Hematopoietic multipotent progenitor cell treated with erythropoietin and hydrocortisone succinate and interleukin-3 and kit ligand, for 17 days (in vitro differentiated cells): ENCODE measurements at places on chromosomes 13 and 19.

GRCh38 chr19:36151144-36152018 is 866 bp downstream of the COX7A1 start:
- DNase-seq: no peak

DNA sequence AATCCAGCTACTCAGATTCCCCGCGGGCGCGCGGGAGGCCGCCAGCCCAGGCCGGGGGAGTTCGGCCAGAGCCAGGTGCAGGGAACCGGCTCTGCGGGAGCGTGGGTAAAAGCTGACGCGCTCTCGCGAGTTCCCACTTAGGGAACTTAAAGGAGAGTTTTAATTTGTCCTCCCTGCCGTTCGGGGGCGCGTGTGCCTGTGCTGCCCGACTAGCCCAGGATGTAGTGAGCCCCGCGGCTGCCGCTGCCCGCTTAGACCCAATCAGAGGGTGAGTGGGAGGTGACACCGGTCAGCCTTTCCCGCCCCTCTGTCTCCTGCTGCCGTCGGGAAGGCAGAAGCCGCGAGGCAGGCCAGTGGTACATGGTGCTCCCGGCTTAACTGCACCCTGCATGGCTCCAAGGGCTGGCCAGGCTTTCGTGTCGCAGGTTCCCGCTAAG is 36.0 kb upstream of the NEK3 start:
- DNase-seq: peak; percentile 24

GRCh38 chr19:46616631-46617322 is 8.1 kb downstream of the PTGIR start:
- no peak for DNase-seq

DNA sequence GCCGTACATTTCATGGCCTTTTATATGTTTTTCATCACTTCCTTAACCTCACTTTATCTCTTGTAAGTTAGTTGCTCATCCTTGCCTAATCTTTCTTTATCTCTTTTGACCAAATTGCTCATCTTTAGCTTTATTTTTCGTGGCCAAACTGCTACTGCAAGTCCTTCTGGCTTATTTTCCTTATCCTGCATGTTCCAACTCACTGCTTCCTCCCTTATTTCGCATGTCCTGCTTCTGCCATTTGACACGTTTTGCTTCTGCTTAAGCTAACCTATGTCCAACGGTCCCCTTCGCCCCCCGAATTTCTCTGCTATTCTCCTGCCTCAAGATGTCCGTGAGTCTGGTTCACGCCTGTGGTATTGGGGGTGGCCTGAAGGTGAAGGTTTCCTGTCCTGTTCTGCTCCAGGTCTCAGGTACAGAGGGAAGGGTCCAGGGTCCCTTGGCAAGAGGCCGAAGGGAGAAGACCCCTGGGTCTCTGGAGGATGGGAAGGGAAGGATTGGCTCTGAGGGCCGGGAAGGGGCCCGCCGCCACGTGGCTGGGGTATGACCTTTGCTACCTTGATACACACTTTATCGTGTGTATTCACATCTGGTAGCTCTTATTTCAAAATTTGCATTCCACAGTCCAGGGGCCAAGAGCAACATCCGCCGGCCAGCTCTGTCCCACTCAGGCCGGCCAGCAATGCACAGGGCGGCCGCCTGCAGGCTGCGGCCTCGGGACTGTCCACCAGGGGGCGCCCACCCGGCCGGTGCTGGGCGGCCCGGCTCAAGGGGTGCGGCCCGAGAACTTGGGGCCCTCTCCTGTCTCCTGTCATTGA is 2.9 kb upstream of the C19orf85 start:
- DNase-seq: peak; percentile 80

- no peak for DNase-seq
These were observed 15.1 kb downstream of the SLC25A30 start for GRCh38 chr13:45403081-45403480.

- no peak for DNase-seq
These were observed 6.3 kb downstream of the ARHGAP45 start for GRCh38 chr19:1073063-1073955.

DNA sequence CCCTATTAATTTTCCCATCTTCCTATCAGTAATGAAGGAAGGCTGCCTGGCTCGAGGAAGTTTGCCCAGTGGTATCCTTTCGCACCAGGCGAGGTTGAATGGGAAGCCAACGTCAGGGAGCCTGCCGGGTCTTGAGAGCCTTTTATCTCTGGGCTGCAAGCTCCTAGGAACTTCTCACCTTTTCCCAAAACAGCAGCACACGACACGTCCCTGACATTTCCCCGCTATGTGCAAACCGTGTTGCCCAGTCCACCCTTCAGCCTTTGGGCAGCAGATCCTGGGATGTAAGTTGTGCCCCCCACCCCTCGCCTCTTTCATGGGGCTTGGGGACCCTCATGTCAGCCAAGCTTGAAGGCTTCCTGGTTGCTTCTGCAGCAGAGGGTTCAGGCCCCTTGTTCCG is 179.1 kb downstream of the ZNF536 start:
- DNase-seq: no peak

DNA sequence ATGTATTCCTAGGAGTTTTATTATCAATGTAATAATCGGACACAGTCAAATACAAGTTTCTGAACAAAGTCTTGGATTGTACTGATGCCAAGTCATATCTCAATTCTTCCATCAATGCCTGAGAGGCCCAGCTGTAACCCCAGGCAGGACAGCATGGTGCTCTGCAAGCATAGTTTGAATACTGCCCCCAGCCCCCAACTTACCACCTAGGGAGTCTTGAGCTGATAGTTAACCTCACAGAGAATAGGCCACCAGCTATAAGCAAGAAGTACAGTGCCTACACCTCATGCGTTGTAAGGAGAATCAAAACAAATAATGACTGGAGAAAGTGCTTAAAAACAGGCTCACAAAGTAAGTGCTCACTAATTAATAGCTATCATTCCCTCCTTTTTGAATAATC is 2.7 kb downstream of the PROSER1 start:
- DNase-seq: peak; percentile 11

- no peak for DNase-seq
These were observed 80.4 kb downstream of the HSPH1 start for GRCh38 chr13:31081316-31081715.

- no peak for DNase-seq
These were observed 257.2 kb downstream of the DIAPH3 start for GRCh38 chr13:59906413-59907049.

GRCh38 chr19:48907671-48908070 is 7.6 kb downstream of the NUCB1 start:
- DNase-seq: no peak

DNA sequence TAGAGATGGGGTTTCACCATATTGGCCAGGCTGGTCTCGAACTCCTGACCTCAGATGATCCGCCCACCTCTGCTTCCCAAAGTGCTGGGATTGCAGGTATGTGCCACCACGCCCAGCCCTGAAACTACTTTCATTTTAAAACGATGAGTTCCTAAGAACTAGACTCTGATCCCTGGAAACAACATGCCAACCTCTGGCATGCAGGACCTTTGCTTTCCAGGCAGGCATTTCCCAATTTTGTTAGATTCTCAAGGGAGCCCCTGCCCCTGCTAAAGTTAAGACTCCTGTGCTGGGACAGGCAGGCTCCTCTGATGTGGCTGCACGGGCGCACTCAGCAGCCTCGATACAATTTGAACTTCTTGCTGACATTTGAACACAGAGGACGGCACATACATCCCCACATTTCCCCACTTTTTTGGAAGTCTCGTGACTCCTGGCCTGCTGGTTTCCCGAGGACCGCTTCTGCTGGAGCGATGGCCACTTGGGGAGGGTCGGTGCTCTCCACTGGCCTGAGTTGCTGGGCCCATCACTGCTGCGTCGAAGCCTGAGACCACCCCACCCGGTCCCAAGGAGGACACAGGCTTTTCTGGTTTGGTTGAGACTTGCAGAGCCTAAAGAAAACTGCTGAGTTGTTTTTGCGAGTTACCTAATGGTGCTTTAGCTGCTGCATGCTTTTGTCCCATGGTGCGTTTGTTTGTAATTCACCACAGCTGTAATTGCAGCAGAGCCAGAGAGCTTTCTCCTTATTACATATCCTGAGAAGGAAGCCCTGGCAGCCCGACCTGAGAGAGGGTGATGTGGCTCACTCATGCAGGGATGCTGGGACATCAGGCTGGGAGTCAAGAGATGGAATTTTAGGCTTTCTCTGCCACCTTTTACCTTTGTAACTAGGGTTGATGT is 8.2 kb downstream of the ATP11A start:
- DNase-seq: no peak

DNA sequence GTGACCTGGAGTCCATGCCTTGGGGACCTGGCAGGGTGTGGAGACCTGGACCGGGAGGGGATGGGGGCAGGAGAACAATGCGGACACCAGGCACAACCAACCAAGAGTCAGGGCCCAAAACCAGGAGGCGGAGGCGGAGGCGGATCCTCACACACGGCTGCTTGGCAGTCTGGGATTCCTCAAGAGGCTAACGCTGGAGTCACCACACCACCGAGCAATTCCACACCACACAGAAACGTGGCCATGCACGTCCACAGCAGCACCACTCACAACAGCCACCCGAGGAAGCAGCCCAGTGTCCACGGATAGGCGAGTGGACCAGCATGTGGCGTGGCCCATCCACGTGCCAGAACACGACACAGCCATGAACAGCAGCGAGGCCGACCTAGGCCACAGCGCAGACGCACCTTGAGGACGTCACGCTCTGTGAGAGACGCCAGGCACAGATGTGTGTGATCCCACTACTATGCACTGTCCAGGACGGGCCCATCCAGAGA is 17.7 kb downstream of the SBNO2 start:
- DNase-seq: no peak

DNA sequence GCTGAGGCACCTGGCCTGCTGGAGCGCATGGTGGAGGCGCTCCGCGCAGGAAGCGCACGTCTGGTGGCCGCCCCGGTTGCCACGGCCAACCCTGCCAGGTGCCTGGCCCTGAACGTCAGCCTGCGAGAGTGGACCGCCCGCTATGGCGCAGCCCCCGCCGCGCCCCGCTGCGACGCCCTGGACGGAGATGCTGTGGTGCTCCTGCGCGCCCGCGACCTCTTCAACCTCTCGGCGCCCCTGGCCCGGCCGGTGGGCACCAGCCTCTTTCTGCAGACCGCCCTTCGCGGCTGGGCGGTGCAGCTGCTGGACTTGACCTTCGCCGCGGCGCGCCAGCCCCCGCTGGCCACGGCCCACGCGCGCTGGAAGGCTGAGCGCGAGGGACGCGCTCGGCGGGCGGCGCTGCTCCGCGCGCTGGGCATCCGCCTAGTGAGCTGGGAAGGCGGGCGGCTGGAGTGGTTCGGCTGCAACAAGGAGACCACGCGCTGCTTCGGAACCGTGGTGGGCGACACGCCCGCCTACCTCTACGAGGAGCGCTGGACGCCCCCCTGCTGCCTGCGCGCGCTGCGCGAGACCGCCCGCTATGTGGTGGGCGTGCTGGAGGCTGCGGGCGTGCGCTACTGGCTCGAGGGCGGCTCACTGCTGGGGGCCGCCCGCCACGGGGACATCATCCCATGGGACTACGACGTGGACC is 9.7 kb upstream of the STRN4 start:
- no peak for DNase-seq

DNA sequence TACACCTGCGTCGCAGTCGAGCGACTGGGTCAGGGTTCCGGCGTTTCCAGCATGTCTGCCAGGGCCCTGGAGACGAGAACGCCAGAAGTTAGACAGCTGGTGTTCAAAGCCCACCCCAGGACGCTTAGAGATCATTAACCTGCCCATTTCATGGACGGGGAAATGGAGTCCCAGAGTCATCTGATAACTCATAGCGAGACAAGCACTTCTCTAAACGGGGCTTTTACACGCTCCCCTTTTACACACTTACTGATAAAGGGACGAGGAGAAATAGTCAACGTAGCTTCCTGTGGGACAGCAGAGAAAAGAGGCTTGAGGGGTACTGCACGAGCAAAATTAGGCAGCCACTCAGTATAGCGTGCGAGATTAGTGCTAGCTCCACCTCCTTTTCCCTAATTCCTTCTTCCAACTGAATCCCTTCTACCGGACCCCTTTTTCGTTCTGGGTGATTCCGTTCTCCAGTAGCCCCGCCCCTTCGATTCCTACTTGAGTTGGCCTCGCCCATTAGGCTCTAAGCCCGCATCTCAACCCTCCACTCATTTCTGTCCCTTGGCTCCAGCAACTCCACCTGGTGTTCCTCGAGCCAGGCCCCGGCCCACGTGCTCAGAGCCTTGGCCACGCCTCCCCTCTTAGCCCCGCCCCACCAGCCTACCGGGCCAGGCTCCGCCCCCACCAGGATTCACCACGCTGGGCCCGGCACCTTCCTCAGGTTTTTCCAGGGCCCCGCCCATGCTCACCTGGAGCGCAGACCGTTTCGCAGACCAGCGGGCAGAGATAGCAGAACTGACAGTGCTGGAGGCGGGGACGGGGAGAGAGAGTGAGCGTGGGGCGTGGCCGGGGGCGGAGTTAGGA is 3.7 kb downstream of the HRC start:
- DNase-seq: peak; percentile 48

GRCh38 chr19:51422053-51422448 is 4.6 kb upstream of the SIGLEC10 start:
- DNase-seq: peak; percentile 82

DNA sequence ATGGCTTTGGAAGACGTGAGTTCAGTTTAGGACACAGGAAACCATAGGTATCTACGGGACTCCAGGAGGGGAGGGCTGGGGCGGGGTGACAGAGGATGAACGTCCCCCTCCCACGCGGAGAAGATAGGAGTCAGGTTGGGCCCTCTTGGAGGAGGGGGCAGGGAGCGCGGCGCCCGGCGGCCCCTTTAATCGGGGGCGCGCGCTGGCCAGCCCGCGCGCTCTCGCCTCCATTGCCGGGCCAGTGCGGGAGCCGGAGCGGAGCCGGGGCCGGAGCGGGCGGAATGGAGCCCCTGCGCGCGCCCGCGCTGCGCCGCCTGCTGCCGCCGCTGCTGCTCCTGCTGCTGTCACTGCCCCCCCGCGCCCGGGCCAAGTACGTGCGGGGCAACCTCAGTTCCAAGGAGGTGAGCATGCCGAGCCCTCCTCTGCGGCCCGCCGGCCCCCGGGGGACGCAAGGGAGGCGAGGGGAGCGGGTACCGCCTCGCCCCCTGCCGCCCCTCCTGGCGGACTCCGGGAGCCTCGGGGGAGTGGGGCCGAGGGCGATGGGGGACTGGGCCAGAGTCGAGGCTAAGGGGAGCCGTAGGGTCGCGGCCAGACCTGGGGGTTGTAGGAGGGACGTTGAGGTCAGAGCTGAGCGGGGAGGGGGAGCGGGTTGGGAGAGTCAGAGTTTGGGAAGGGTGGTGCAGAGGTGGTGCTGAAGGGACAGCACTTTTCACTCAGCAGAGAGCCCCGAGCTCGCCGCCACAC is at the start of gene TMEM145:
Gene TMEM145 (plus strand): TSS at position 214 of the 744 bp plus-strand sequence. CDS start 68 bp downstream, at position 282.
- DNase-seq: no peak

- DNase-seq: no peak
These were observed 56.8 kb upstream of the KLF5 start for GRCh38 chr13:73001971-73002370.

DNA sequence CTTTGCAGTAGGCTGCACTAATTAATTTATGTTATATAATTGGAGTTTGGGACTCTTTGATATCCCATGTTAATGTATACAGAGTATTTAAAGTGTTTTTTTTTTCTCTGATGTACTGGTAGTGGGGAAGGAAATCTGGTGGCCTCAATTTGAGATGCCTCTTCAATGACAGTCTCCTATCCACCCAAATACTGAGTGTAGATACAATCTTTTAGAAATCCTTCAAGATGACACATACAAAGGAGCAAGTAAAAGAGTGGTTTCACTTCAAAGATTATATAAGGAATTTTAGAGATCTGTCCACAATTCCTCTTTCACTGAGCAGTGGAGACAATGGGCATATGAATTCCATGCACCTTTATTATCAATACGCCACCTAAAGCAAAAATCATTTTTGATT is 15.1 kb downstream of the NALCN start:
- no peak for DNase-seq

- no peak for DNase-seq
These were observed 2.0 kb upstream of the TSHZ3 start for GRCh38 chr19:31351056-31351854.

GRCh38 chr13:36520111-36520510 is 87.8 kb downstream of the CCNA1 start:
- DNase-seq: no peak
